ENCODE measurements at places on chromosomes 2 and 18.

DNA sequence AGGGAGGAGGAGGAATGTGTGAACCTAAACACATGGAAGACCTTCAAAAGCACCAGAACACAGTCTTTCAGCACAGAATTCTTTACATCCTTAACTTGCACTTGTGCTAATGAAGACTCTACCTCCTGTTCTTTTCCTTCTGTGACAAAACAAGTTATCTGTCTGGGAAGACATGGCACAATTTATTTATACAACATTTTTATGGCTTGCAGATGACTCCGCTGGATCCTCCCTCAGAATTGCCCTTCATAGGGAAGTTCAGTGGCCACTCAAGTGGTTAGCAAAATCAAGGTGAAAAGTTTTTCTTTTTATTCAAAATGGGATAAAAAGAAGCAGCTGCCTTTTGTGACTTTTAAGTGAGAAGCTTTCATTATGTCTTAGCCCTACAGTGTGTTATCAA, 21.4 kb downstream of the BCL2L11 start:
- H3K4me3 ChIP-seq = no peak overlapping the region
- H3K27ac ChIP-seq = no peak overlapping the region
- DNase-seq = no peak
- no peaks in the 10 kb centered on the region for H3K27me3 ChIP-seq

DNA sequence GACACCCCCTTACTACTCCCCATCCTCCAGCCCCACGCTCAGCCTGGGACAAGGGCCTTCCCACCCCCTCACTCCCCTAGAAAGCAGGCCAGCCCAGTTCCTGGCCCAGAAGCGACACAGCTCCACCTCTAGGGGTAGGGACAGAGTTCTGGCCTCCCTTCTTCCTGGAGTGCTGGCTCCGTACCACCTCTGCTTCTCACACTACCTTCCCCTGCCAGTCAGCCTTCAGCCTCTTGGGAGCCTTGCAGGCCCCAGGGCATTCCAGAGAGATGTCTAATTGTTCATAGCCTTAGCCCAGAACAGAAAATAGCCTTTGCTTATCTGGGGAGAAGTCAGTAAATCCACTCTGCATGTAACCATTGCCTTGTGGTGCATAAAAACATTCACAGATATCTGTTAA, 13.1 kb upstream of the CATIP start:
- H3K36me3 ChIP-seq = no peaks in the 10 kb centered on the region
- DNase-seq = no peak
- H3K27me3 ChIP-seq = no peaks in the 10 kb centered on the region
- no peak overlapping the region for H3K4me3 ChIP-seq
- H3K27ac ChIP-seq = no peak overlapping the region

DNA sequence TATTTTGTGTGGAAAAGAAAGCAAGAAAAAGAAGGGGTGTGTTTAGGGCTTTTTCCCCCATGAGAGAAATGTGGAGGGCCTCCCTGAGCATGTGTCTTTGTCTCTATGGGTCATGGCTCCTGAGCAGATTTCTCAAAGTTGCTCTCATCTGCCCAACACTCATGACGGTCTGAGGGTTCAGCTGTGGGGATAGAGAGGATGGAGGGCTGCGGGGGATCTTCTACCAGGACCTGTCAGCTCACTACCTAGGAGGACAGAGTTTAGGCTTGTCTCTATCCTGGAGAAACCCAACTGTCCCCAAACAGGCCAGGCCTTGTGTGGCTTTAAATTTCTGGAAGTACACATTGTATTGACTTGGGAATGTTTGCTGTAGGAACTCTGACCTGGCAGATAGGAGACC, 342.2 kb downstream of the MYCN start:
- H3K36me3 ChIP-seq = no peaks in the 10 kb centered on the region
- H3K4me1 ChIP-seq = no peaks in the 10 kb centered on the region
- no peak for DNase-seq
- no peak overlapping the region for H3K4me3 ChIP-seq
- no peak overlapping the region for H3K27ac ChIP-seq

GRCh38 chr2:168920504-168921157, 19.5 kb downstream of the G6PC2 start:
- DNase-seq = no peak
- no peaks in the 10 kb centered on the region for H3K36me3 ChIP-seq
- H3K27me3 ChIP-seq = no peaks in the 10 kb centered on the region
- no peaks in the 10 kb centered on the region for H3K4me1 ChIP-seq
- no peak overlapping the region for H3K27ac ChIP-seq
- H3K4me3 ChIP-seq = no peak overlapping the region

DNA sequence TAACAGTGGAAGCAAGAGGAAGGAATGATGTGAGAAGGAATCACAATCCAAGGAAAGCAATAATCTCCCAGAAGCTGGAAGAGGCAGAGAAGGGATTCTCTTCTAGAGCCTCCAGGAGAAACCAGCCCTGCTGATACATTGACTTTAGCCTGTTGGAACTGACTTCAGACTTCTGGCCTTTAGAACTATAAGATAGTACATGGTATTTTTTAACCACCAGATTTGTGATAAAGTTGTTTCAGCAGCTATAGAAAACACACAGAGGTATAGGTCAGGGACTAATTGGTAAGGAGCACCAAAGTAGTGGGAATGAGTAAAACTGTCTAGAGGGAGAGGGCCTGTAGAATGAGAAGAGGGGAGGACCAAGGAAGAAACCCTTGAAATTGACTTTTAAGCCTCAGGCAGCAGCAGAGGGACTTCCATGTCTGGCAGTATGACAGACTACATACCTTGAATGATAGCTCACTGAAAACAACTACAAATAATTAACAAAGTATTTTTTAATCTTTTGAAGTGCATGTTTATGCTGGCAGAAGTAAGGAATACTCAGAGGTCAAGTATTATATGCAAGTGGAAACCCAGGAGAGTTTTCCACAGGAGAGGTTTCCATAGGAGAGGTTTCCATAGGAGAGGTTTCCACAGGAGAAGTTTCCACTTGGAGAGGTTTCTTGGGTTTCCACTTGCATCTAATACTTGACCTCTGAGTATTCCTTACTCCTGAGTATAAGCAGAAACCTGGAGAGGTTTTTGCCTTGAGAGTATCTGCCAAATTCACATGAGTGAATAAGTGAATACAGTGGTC, 33.8 kb upstream of the TMEM17 start:
- H3K27me3 ChIP-seq = no peaks in the 10 kb centered on the region
- no peaks in the 10 kb centered on the region for H3K4me1 ChIP-seq

GRCh38 chr2:151770995-151771394, 36.7 kb upstream of the NEB start:
- no peak for DNase-seq
- H3K36me3 ChIP-seq = no peaks in the 10 kb centered on the region
- H3K4me3 ChIP-seq = no peak overlapping the region

DNA sequence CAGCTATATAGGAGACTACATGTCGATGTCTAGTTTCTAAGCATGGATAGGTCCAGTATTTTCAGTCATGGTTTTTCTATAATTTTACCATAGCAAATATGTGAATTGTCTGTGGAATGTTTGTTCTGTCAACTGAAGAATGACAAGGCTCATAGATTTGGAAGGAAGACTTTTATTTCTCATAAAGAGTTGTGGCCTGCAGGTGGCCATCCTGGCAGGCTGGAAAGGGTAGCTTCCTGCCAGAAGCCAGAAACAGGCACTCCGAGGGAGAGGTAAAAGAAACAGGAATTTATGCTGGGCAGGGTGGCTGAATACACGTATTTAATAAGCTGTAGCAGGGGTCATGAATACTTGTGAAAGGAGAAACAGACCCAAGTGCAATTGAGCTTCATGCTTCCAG, 182.1 kb downstream of the PARD3B start:
- no peaks in the 10 kb centered on the region for H3K4me1 ChIP-seq
- no peak overlapping the region for H3K27ac ChIP-seq
- H3K27me3 ChIP-seq = no peaks in the 10 kb centered on the region
- H3K4me3 ChIP-seq = no peak overlapping the region
- no peak for DNase-seq

DNA sequence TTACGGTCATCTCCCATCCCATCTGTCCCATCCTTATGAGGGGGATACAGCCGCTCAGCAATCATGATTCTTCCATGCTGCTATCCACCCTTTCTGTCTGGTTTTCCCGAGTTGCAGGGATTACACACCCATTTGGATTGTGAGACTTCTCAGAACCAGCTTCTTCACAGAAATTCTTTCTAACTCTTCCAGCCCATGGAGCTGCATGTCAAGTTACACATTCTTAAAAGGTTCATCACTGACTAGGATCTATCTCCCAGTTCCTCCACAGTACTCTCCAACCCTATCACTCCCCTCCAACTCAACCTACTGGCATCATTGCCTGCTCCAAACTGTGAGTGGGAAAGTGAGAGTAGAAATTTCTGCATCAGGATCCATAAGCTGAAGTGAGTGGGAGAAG, 558.2 kb upstream of the TNP1 start:
- no peak overlapping the region for H3K27ac ChIP-seq
- no peaks in the 10 kb centered on the region for H3K27me3 ChIP-seq
- H3K4me1 ChIP-seq = peaks cover 25% of the 10 kb centered on the region
- no peak overlapping the region for H3K4me3 ChIP-seq

GRCh38 chr2:43020990-43021669, 205.3 kb downstream of the ZFP36L2 start:
- H3K4me3 ChIP-seq = no peak overlapping the region
- no peaks in the 10 kb centered on the region for H3K36me3 ChIP-seq
- no peaks in the 10 kb centered on the region for H3K27me3 ChIP-seq
- no peak overlapping the region for H3K27ac ChIP-seq

DNA sequence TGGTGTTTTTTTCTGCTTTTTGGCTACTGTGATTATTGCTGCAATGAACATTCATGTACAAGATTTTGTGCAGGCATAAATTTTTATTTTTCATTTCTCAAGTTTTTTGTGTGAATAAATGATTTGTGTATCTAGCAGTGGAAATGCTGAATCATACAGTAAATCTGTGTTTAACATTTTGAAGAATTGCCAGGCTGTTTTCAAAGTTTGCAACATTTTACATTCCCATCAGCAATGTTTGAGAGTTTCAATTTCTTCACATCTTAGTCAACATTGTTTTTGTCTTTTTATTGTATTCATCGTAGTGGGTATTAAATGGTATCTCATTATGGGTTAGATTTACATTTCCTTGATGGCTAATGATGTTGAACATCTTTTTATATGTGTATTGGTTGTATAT, 98.8 kb upstream of the RBMS1 start:
- no peaks in the 10 kb centered on the region for H3K27me3 ChIP-seq
- H3K36me3 ChIP-seq = no peaks in the 10 kb centered on the region
- H3K4me1 ChIP-seq = no peaks in the 10 kb centered on the region
- H3K27ac ChIP-seq = no peak overlapping the region
- DNase-seq = no peak

- no peaks in the 10 kb centered on the region for H3K36me3 ChIP-seq
- no peak for DNase-seq
- no peak overlapping the region for H3K4me3 ChIP-seq
- H3K27ac ChIP-seq = no peak overlapping the region
Observed at GRCh38 chr2:217066510-217067270, 206.8 kb upstream of the TNP1 start.

GRCh38 chr2:14621114-14621513, 11.4 kb upstream of the LRATD1 start:
- DNase-seq = no peak
- no peak overlapping the region for H3K27ac ChIP-seq
- H3K27me3 ChIP-seq = no peaks in the 10 kb centered on the region
- no peaks in the 10 kb centered on the region for H3K4me1 ChIP-seq
- no peaks in the 10 kb centered on the region for H3K36me3 ChIP-seq

DNA sequence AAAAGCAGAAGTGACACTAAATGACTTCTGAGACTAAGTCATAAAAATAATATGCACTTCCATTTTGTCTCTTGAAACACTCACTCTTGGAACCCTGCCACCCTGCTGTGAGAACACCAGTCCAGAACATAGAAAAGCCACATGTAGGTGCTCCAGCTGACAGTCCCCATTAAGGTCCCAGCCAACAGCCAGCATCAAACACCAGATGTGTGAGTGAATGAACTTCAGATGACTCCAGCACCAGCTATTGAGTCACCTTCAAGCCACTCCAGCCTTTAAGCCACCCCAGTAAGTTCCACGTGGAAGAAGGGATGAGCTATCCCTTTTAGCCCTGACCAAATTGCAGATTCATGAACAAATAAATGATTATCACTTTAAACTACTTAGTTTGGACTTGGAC, 31.5 kb upstream of the LGALSL start:
- H3K27ac ChIP-seq = no peak overlapping the region
- no peaks in the 10 kb centered on the region for H3K27me3 ChIP-seq
- peak; percentile 37 for DNase-seq
- H3K36me3 ChIP-seq = no peaks in the 10 kb centered on the region

GRCh38 chr2:222877556-222878300, 16.9 kb downstream of the ACSL3 start:
- H3K27me3 ChIP-seq = no peaks in the 10 kb centered on the region
- H3K4me3 ChIP-seq = no peak overlapping the region
- peaks cover 33% of the 10 kb centered on the region for H3K4me1 ChIP-seq
- no peak overlapping the region for H3K27ac ChIP-seq
- DNase-seq = no peak

DNA sequence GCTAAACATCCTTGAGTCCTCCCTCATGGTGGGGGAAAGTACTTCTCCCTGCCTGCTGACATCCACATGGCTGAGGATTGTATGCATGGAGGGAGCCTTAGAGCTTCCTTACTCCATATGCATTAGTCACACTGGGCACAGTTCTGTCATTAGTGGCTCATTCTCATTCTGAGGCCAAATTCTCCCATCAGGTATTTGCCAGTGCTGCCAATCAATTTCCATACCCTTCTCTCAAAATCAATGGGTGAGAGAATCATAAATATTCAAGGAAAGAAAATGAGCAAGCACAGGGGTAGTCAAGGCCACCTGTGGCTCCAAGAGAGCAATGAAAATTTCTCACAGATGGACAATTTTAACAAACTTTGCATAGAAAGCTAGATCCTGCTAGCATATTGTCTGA, 422.6 kb upstream of the SETBP1 start:
- no peak overlapping the region for H3K27ac ChIP-seq
- H3K4me3 ChIP-seq = no peak overlapping the region
- H3K36me3 ChIP-seq = no peaks in the 10 kb centered on the region
- no peaks in the 10 kb centered on the region for H3K27me3 ChIP-seq

GRCh38 chr2:209937893-209938292, 64.5 kb upstream of the RPE start:
- no peak overlapping the region for H3K27ac ChIP-seq
- no peak overlapping the region for H3K4me3 ChIP-seq
- DNase-seq = no peak
- no peaks in the 10 kb centered on the region for H3K4me1 ChIP-seq

Data from heart left ventricle (tissue), 16 donors.